ENCODE measurements at places on chromosomes 16 and 17.

DNA sequence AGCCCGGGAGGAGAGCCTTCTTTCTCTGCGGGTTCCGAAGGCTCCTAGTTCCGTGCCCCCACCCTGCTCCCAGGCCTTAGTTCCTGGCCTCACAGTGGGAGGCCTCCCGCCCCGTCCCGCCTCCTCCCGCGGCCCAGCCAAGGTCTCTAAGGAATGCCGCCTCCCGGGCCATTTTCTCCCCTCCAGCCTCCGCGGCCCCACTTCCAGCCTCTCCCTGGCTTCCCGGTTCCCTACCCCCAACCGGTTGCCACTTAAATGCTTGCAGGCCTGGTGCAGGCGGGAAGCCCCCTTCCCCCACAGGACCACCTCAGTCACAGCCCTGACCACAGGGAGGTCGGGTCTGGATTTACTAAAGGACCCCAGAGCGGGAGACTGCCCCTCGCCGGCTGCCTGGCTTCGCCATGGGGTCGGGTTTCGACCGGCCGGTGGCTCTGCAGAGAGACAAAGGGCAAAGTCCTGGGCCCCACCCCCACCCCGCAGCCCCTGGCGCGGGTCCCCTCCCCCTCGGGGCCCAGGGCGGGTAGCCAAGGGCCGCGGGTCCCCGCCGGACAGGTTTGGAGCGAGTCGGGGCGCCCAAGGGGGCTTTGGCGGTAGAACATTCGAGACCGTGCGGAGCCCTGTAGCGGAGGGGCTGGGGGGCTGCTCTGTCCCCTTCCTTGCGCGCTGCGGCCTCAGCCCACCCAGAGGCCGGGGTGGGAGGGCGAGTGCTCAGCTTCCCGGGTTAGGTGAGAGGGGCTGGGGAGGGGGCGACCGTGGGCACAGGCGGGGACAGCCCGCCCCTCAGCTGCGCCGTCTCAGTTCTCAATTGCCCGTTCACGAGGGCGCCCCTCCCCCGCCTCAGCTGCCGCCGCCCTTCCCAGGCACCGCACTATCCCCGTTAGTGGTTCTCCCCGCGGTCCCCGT lies 16.4 kb downstream of the IGF2BP1 start:
- no peak for DNase-seq

DNA sequence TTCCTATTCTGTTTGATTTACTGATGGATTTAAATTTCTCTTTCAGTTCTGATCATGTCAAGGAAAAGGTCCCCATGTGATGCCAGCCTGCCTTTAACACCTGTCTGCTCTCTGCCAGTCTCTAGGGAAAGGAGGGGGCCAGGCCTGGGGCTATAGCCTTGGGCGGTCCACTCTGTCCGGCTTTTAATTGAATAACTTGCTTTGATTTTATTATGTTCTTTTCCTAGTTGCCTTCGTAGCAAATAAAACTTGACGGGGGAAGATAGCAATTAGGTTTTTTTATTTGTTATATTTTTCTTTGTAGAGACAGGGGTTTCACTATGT lies 47.6 kb downstream of the ABAT start:
- DNase-seq = no peak

- DNase-seq = no peak
Measured at GRCh38 chr17:32239456-32239855, 26.2 kb upstream of the RHBDL3 start.

- DNase-seq = no peak
Measured at GRCh38 chr17:62091804-62092203, 26.7 kb upstream of the MED13 start.

- no peak for DNase-seq
Measured at GRCh38 chr17:35491417-35491816, 42.9 kb upstream of the SLFN13 start.

GRCh38 chr16:85002608-85003007 lies 8.7 kb downstream of the ZDHHC7 start:
- no peak for DNase-seq

DNA sequence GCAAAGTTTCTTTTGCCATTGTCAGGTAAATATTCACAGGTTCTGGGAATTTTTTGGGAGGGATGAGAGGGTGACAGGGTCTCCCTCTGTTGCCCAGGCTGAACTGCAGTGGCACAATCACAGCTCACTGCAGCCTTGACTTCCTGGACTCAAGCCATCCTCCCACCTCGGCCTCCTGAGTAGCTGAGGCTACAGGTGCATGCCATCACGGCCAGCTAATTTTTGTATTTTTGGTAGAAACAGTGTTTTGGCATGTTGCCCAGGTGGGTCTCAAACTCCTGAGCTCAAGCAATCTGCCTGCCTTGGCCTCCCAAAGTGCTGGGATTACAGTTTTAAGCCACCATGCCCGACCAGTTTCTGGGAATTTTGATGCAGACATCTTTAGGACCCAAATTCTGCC lies 53.0 kb downstream of the IQCK start:
- no peak for DNase-seq

DNA sequence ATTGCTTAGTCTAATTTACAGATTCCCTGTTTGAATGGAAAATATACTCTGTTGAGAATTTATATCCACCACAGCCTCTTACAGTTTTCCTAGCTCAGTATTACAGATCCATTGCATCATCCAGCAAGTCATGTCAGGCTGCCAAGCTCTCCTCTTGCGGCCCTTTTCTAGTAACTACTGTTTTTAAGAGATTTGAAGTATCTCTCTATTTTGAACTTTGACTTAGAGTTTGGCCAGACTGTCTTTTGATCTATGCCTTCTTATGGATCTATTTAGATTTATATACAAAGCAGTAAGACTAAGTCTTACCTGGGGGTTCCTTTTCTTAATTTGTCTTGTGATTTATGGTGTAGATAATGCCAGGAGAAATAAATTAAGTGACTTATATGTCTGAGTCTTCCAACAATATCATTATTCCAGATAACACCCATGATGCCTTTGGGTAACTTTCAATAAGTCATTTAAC lies 53.1 kb upstream of the ABCC11 start:
- DNase-seq = no peak

DNA sequence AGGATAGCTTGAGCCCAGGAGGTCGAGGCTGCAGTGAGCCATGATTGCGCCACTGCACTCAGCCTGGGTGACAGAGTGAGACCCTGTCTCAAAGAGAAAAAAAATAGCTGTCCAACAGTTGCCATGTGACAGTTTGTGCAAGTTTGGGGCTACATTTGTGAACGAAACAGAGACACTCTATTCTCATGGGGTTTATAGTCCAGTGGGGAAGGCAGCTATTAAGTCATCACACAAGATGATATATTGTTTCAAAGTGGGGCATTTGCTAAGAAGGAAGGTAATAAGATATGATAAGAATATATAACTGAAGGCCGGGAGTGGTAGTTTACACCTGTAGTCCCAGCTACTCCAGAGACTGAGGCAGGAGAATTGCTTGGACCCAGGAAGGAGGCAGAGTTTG lies 73.3 kb downstream of the RBBP6 start:
- no peak for DNase-seq

GRCh38 chr16:22736791-22737190 lies 77.2 kb upstream of the HS3ST2 start:
- DNase-seq = no peak

DNA sequence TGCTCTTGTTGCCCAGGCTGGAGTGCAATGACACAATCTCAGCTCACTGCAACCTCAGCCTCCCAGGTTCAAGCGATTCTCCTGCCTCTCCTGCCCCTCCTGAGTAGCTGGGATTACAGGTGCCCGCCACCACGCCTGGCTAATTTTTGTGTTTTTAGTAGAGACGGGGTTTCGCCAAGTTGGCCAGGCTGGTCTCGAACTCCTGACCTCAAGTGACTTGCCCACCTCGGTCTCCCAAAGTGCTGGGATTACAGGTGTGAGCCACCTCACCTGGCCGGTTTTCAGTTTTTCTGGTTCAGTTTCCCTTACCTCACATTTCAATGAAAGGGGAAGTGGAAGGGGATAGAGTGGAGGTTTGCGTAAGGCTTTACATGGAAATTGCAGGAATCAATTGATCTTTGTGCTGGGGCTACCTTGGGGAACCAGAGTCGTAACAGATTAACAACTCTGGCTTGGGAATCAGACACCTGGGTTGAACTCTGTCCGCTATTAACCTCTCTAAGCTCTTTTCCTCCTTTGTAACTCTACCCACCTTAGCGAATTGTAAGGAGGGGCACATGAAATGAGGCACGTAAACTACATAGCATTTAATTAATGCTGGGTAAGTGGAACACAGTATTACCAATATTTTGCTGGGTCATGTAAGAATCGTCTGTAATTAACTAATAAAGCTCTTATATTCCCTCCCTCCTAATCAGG lies 3.2 kb downstream of the MPV17L start:
- no peak for DNase-seq

DNA sequence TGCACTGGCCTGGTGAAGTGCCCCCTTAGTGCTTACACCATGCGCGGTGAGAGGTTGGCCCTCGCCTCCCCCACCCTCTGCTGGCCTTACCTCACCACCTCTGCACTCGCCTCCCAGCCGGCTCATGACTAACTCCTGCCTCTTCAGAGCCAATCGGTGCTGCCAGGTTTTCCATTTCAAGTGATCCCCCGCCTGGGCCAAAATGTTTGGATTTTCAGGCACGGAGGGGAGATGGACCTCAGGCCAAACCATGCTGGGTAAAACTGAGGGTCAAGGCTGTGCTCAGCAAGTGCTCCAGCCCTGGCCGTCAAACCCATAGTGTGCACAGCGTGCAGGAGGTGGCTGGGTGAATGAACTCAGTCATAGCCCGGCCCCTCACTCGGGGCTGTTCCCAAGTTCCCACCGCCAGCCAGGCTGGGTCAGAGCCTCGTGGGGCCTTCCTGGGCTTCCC lies 175.4 kb downstream of the SEC14L1 start:
- DNase-seq = no peak

GRCh38 chr17:17147821-17148220 lies 58.3 kb downstream of the PLD6 start:
- no peak for DNase-seq

- no peak for DNase-seq
Measured at GRCh38 chr17:79438546-79439334, 172.1 kb downstream of the RBFOX3 start.

GRCh38 chr16:30005341-30006094 lies 5.3 kb downstream of the DOC2A start:
- peak; percentile 57 for DNase-seq

GRCh38 chr17:21689604-21690003 lies 2.7 kb upstream of the KCNJ18 start:
- no peak for DNase-seq

- DNase-seq = no peak
Measured at GRCh38 chr17:73341350-73342049, 29.7 kb upstream of the CDC42EP4 start.

GRCh38 chr16:74724820-74725549 lies 24.3 kb upstream of the MLKL start:
- DNase-seq = no peak

- no peak for DNase-seq
Measured at GRCh38 chr17:57043276-57043675, 41.8 kb upstream of the AKAP1 start.

DNA sequence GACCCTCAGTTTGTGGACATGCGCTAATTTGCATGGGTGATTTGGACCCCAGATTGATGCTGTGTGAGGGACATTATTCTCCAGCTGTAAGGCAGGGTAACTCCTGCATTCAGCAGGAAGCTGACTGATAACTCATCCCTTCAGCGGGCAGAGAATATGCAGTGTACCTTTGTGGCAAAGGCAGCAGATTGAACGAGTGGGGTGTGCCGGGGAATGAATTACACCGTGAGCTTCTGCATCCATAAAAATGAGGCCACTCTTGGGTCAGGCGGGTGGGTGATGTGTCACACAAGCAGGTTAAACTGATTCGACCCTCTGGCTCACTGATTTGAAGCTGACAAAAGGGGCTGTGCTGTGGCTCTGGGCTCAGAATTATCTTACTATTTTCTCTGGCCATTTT lies 128.9 kb upstream of the PMFBP1 start:
- DNase-seq = no peak

DNA sequence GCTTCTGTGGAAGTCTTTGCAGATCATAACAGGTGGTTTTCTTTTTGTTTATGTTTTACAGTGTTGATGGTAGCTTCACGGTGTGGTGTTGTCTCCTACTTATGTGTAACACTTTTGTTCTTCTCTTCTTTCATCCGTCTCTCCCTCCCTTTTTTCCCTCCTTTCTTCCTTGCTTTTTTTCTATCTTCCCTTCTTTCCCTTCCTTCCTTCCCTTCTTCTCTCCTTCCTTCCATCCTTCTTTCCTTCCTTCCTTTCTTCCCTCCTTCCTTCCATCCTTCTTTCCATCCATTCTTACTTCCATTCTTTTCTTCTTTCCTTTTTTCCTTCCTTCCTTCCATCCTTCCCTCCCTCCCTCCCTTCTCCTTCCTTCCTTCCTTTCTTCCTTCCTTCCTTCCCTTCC lies 31.4 kb downstream of the IRX5 start:
- no peak for DNase-seq

- DNase-seq = no peak
Measured at GRCh38 chr16:71296584-71297340, 7.6 kb upstream of the CMTR2 start.

DNA sequence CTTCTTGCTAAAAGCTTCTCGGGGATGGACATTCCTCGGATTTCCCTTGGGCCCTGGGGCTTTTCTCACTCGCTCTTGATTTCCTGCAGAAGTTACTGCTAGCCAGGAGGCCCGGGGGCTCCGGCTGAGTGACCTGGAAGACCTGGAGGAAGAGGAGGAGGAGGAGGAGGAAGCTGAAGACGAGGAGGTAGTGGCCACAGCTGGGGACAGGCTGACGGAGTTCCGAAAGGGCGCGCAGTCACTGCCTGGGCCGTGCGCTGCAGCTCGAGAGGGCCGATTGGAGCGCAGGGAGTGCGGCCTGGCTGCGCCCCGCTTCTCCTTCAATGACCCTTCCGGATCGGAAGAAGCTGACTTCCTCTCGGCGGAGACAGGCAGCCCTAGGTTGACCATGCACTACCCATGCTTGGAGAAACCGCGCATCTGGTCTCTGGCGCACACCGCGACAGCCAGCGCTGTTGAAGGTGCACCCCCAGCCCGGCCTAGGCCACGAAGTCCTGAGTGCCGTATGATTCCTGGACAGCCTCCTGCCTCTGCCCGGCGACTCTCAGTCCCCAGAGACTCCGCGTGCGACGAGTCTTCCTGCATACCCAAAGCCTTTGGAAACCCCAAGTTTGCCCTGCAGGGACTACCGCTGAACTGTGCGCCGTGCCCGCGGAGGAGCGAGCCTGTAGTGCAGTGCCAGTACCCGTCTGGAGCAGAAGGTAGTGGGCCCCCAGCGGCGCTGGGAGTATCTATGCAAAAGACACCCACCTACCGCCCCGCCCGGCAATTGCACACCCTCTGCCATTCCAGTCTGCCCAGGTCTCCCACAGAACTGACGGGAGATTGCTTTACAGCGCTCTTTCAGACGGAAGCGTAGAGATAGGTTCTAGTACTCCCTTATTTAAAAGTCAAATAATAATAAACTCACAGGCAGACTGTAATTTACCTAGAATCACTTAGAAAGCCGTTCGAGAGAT lies 4.9 kb downstream of the IRX6 start:
- no peak for DNase-seq

GRCh38 chr17:77446940-77447634 lies 306.3 kb downstream of the SEC14L1 start:
- DNase-seq = no peak

GRCh38 chr16:71972356-71972755 lies 27.8 kb downstream of the PKD1L3 start:
- DNase-seq = no peak

- peak; percentile 9 for DNase-seq
Measured at GRCh38 chr17:42132941-42133340, 10.3 kb downstream of the HSPB9 start.

Data from CD4-positive, alpha-beta T cell treated with Interleukin-10 for 1 hour (primary cell).